ENCODE measurements at places on chromosomes 1 and 21.

DNA sequence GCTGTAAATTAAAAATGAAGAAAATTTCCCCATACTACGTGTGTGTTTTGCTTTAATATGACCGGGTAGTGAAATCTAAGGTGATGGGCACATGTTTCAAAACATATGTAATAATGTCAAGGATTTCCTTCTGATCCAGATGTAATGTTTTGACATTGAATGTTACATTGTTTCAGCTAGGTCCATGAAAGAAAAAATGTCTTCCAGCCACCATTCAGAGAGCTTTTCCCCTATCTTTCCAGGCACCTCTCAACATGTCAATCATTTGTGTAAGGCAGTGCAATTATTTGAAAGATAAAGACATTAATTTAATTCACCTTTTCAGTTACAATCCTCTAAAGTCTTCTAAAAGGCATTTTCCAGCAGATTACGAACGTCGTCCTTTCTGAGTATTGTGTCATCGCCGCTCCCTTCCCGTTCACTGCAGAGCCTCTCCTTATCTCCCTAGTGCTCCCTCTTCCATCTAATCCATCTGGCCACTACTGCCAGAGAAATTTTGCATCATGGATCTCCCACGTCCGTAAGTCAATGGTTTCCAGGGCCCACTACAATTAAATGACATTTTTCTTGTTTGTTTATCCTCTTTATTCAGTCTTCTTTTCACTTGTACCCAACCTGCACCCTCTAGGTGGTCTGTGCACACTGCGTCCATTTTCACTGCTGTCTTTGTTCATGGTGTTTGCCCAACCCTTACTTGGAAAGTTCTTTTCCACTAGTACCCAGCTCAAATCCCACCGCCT is 1.3 kb upstream of the VAMP3 start:
- DNase-seq, result no peak

- no peak for DNase-seq
Measured at GRCh38 chr1:174072581-174072980, 50.4 kb upstream of the RC3H1 start.

DNA sequence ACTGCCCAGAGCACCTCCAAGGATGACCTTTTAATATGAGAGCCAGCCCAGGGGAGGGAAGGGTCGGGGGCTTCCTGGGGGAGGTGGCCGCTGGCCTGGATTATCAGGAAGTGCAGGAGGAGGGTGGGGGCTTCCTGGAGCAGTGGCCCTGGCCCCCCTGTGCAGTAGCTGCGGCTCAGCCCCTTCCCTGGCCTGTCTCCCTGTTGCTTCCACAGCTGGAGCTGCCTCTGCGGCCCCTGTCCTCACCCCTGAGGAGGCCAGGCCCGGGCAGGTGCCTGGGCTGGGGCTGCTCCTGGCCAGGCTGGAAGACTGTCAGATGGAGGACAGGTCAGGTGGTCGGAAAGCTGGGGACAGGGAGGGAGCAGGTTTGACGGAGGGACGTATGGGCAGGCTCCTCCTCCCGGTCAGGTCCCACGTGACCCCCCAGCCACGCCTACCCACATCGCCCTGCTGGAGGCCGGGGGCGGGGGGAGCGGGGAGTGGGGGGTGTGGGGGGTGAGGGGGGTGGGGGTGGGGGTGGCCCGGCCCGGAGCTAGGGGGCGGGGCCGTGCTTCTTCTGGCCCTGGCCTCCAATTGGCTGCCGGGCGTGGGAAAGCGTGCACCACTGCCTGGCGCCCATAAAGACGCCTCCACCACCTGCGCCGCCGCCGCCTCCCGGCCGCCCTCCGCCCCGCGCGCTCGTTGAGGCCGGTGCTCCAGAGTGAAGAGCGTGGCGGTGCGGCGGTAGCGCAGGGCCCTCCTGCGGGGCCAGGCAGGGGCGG is 10.2 kb upstream of the TNFRSF14 start:
- DNase-seq, result peak; percentile 98

DNA sequence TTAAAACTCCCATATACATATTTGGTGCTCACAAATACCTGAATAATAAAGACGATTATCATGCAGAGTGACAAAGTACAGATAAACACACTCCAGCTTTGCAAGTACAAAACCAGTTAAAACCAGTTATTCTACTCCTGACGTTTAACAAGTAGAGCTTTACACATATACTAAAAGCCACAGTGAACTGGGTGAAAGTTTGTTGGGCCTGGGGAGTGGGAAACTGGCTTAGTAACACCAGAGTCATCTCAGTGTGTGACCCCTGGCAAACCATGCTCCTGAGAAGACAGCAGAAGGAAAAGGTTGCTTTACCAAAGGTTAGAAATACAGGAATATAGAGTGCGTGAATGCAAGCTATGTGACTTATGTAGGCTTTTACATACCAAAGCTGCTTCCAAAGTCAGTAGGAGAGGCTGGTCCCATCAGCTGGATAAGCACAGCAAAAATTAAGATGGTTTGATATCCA is 148.1 kb downstream of the NRIP1 start:
- DNase-seq, result peak; percentile 58

- peak; percentile 78 for DNase-seq
Measured at GRCh38 chr1:46406881-46407608, 12.9 kb downstream of the FAAH start.

- DNase-seq, result no peak
Measured at GRCh38 chr1:202361224-202361623, 12.7 kb downstream of the PPP1R12B start.

DNA sequence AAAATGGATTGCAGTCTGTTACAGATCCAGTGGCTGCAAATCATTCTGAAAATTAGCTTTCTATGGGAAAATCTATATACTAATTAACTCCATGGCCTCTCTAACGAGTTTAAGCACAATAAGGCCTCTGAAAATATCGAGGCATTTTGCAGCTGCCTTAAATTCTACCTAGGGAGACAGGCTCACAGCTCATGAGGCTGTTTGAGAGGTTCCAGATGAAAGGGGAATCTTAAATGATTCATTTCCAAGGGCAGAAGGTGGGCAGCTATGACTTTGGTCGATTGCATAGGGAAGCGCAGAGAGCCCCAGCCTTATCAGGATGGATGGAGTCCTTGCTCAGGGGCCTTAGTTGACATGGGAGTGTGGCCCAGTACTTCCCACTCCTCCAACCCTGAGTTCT is 216.8 kb upstream of the POU3F1 start:
- no peak for DNase-seq

DNA sequence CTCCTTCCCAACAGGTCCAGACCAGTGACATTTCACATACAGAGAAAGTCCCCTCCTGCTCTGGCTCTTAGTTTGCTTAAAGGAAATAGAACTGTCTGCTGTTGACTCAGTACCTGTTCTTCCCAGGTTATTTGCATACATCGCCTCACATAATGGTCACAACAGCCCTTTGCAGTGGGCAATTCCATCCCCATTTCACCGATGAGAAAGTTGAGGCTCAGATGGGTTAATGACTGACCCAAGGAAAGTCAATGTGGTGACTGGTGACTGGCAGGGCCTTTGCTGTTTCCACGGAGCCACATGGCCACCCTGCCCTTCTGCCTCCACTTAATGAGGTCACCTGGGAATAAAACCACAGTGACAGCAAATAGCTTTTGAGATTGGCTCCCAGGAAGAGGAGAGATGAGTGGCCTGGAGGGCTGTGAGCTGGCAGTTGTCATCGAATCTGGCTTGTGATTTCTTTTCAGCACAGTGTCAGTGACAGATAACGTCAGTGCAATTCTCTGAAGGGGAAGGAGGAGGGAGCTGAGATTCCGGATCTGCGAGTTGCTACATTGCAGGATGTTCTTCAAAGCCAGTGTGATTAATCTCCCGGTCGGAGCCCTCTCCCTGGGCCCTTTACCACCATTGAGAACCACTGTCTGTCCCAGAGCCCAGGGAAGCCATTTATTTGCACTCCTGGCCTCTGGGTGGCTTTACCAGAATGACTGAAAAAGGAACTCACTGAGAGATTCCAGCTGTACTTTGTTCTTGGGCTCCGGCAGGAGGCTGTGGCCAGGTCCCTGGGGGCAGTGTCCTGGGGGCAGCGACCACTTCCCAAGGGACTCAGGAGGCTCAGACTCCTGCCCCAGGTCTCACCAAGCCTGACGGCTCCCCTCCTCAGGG is 117.2 kb downstream of the CNIH3 start:
- DNase-seq, result no peak

DNA sequence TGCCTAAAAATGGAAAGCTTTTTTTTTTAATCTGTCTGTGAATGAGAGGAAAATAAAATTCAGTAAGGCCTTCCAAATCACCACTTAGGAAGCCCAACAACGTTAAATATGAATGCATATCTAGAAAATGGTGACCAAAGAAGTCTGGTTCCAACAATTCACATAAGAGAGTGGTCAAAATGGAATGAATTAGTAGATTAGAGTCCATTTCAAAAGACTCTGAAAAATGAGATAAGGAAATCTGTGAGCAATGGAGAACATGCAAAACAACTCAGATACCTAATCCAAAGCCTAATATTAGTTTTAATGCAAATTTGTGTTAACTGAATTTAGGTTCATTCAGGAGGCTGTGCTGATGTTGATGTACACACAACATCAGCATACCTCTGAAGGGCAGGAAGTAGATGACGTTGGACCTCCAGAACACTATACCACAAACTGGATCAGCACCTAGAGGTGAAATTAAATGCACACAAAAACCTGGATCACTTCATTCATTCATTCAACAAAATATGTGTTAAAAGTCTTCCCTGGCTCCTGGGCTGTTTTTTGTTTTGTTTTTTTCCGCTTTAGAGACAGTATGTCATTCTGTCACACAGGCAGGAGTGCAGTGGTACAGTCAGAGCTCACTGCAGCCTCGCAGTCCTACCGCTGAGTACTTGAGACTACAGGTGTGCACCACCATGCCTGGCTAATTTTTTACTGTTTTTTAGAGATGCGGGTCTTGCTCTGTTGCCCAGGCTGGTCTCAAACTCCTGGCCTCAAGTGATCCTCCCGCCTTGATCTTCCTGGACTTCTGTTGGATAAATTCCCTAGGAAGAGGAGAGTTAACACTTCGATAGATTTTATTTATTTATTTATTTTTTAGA is 4.9 kb upstream of the BRWD1 start:
- no peak for DNase-seq

- DNase-seq, result no peak
Measured at GRCh38 chr1:12521096-12521495, 96.9 kb downstream of the DHRS3 start.

DNA sequence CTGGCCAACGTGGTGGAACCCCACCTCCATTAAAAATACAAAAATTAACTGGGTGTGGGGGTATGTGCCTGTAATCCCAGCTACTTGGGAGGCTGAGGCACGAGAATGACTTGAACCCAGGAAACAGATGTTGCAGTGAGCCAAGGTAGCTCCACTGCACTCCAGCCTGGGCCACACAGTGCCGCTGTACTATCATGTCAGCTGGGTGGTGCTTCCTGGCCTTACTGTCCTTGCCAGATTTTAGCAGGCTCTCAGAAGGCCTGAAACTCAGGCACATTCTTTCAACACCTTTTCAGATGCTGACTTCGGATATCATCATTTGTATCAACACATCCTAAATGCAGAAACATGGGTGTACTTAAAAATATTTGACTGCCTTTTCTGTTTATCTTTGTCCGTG is 31.6 kb upstream of the NBL1 start:
- no peak for DNase-seq

DNA sequence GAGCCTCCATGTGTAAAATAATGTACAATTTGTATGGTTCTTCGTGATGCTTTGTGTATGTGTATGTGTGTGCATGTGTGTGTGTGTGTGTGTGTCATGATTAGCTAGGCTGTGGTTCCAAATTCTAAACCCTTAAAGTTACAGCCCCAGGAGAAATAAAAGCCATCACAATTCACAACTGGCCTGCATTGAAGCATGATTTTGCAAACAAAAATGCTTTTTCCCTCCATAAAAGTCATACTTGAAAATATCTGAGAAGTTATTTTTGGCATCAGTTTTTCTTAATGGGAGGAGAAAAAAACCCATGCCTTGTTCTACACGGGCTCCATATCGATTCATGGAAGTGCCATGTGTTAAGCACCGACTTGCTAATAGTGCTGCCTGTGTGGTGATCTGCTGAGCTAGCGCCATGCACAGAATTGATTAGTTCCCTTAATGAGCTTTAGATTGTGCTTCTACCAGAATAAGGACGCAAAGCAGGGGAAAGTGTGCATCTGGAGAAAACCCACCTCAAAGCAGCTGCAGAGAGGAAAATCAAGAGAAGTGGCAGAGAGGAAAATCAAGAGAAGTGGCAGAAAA is 207.3 kb downstream of the DSCAM start:
- no peak for DNase-seq

DNA sequence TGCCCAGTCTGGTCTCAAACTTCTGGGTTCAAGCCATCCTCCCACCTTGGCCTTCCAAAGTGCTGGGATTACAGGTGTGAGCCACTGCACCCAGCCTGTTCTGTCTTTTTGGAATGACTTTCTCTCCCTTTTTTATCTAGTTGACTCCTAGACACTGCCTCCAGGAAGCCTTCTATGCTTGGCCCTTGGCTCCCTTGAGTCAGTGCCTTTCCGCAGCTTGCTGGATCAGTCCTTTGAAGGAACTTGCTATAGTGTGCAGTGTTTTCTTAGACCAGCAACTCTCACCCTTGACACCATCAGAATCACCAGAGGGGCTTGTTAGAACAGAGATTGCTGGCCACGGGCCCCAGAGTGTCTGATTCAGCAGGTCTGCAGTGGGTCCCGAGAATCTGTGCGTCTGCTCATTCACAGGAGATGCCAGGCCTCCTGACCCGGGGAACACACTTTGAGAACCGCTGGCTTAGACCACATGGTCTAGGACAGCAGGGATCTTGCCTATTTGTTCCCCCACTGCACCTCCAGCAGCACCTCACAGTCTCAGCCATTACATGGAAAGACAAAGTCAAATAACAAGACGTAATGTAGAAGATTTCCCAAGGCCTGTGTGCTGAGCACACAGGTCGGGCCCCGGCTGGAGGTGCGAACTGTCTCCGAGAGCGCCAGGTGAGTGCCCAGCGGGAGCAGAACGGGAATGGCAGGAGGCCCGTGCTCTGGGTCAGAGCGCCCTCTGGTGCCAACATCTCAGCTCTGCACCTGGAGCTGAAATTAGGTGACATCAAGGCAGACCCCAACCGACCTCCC is 27.4 kb upstream of the CTPS1 start:
- peak; percentile 96 for DNase-seq

DNA sequence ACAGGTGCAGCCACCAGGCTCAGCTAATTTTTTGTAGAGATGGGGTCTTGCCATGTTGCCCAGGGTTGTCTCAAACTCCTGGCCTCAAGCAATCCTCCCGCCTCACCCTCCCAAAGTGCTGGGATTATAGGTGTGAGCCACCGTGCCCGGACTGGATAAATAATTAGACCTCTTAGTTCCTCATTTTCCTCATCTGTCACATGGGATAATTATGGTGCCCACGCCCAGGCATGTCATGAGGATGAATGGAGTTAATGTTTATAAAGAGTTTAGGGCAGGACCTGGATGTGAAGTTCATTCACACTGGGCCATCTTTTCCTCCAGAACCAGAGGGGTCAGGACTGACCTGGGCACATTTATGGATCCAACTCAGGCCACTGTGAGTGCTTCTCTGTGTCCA is 23.7 kb downstream of the PADI3 start:
- DNase-seq, result no peak

Measured in endodermal cell (in vitro differentiated cells).